Thymus (tissue), 14 donors: ENCODE measurements at places on chromosomes 6 and 20.

- H3K27ac ChIP-seq, result no peak overlapping the region
- no peak overlapping the region for H3K4me3 ChIP-seq
- no peak for DNase-seq
- H3K36me3 ChIP-seq, result peaks cover 43% of the 10 kb centered on the region
Observed at GRCh38 chr20:43460172-43460829, 2.6 kb downstream of the SRSF6 start.

DNA sequence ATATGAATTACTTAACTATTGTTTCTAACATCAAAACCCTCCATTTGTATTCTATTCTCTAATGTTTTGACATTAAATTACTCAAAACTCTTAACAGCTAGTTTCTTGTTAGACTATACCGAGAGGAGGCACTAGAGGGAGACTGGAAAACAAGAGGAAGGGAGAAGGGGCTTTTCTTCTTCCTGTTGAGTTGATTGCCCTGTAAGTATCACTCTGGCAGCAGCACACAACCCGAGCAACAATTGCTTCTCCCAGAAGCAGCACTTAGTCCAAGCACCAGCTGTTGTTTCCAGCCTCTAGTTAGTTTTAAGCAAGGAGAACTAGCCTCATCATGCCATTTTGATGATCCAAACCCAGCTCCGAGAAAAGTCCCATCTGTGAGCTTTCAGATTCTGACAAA, 603.8 kb downstream of the PRKN start:
- no peak for DNase-seq
- H3K4me1 ChIP-seq, result no peaks in the 10 kb centered on the region
- H3K4me3 ChIP-seq, result no peak overlapping the region
- H3K36me3 ChIP-seq, result no peaks in the 10 kb centered on the region
- no peak overlapping the region for H3K27ac ChIP-seq

- no peak overlapping the region for H3K27ac ChIP-seq
- DNase-seq, result no peak
- H3K4me1 ChIP-seq, result no peaks in the 10 kb centered on the region
Observed at GRCh38 chr6:109056661-109057060, 38.0 kb downstream of the SESN1 start.

GRCh38 chr20:8837396-8837795, 231.5 kb upstream of the PLCB4 start:
- no peak for DNase-seq
- H3K27ac ChIP-seq, result no peak overlapping the region
- no peaks in the 10 kb centered on the region for H3K4me1 ChIP-seq
- H3K36me3 ChIP-seq, result no peaks in the 10 kb centered on the region

- H3K27me3 ChIP-seq, result no peaks in the 10 kb centered on the region
- H3K27ac ChIP-seq, result no peak overlapping the region
- H3K4me1 ChIP-seq, result no peaks in the 10 kb centered on the region
Observed at GRCh38 chr6:118537574-118537973, 10.5 kb upstream of the PLN start.
